ENCODE measurements at places on chromosomes 12 and 14.

GRCh38 chr12:116674643-116675183 is 63.2 kb downstream of the SPRING1 start:
- no peak for DNase-seq

- no peak for DNase-seq
Measured at GRCh38 chr12:14883686-14884085, 2.0 kb downstream of the MGP start.

DNA sequence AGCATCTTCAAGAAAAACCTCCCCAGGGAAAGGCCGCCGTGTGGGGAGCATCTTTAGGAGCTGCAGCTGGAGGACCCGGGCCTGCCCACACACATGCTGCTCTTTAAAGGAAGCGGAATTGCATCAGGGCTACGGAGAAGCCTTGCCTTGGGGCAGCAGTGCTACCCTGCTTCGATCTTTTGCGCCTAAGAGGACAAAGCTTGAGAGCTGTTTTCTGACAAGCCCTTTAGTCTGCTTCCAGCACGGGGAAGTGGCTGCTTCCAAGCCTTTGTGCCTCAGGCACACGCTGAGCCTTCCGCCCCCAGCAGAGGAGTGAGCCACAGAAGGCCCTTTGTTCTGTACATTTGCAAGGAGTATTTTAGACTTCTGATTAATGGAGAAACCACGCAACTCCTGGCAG is 31.5 kb downstream of the COA8 start:
- peak; percentile 32 for DNase-seq

- DNase-seq = no peak
Measured at GRCh38 chr12:51814311-51815088, 34.0 kb downstream of the FIGNL2 start.

DNA sequence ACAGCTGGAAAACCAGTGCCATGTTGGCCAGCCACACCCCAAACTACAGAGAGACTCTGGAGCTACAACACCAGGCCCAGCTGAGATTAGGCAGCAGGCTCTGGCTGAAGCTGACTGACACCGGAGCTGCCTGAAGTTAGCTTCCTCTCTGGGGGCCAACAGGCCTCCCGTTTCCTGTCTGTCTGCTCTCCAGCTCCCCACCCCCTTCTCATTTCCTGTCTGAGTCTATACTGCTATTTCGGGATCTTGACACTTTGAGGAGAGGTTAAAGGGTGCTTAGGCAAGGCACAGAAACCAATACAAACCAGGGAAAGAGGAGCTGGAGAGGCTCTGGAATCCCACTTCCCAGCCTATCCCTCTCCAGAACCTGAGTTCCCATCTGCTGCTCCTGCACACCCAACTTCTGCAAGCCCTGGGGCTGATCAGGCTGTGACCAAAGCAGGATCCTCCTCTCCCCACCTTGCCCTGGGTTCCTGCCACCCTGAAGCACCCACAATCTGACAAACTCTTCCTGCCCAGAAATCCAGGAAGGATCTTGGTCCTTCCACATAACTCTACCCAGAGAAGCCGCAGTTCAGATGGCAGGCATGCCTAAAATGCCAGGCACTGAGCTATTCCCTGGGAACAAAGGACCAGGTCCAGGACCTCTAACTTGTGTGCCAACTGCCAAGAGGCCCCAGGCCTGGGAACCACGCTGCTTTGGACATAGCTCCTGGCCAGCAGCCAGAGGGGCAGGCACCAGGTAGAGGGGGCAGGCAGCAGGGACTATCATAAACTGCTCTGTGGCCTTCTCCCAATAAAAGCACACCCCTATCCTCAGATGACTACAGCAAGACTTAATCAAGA is 39.9 kb downstream of the PRPF40B start:
- peak; percentile 3 for DNase-seq

- no peak for DNase-seq
Measured at GRCh38 chr12:122981036-122981471, 573 bp downstream of the ARL6IP4 start.

- DNase-seq = no peak
Measured at GRCh38 chr14:69630360-69630759, 19.0 kb downstream of the SUSD6 start.

DNA sequence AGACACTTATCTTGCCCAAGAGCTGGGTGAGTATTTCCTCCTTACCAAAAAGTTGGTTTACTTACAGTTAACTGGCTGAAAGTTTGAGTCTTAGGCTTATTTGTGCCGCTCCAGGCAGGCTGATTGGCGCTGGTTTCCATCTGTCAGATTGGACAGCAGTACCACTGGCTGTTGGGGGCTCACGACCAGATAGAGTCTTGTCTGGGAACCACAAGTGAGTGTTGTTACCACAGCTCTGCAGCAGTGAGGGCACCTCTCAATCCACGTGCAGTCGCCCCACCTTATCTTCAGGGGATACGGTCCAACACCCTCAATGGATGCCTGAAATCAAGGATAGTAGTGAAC is 58.9 kb downstream of the DDX51 start:
- no peak for DNase-seq

DNA sequence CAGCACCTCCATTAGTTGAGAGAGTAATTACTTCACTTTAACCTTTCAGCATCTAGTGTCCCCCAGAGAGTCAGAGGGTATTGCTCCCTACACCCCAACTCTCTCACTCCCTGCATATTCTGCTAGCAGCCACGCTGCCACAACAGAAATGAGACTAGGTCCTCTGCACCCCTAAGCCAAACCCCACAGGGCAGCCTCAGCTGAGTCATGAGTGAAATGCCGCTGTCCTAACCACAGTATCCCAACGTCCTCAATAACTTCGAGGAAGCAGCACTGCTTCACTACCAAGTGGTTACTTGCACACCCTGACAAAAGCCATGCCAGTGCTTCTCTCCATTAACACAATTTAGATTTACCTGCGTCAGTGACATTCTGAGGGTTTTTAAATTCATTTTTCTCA is 6.9 kb upstream of the LYZ start:
- DNase-seq = no peak

DNA sequence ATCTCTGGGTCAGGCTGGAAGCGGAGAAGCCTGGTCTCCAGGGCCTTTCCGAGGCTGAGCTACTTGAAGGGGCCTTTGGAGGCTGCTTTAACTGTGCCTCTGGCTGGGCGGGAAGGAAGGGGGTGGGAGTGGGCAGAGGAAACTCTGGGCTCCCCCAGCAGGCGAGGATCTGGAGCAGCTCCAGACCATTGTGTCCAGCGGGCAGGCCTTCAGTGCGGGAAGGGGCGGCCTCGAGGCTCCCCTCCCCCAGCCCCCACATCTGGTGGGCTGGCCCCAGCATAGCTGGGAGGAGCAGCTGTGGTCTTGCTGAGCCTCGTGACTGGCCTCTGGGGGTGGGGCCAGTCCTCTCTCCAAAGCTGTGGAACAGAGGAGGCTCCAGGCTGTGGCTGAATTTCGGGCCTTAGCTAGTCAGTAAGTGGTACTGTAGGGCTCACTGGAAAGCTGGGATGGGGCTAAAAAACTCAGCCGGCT is 3.4 kb downstream of the TAMALIN start:
- peak; percentile 16 for DNase-seq

DNA sequence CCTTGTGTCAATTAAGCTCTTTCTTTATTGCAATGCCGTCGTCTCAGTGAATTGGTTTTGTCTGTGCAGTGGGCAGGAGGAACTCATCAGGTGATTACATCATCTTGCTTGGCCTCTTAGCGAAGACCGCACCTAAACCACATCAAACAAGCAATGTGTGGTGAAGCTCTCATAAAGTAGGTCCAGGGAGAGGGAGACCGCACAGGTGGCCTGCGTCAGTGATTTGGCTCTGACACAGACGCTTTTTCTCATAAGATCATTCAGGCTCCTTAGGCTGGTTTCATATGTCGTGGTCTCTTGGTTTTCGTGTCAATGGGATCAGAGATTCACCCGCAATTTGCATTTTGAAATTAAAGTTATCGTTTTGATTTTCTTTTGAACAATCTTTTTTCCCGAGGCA is 6.7 kb upstream of the TESC start:
- no peak for DNase-seq

GRCh38 chr12:106903241-106903945 is 52.3 kb upstream of the TMEM263 start:
- peak; percentile 62 for DNase-seq

DNA sequence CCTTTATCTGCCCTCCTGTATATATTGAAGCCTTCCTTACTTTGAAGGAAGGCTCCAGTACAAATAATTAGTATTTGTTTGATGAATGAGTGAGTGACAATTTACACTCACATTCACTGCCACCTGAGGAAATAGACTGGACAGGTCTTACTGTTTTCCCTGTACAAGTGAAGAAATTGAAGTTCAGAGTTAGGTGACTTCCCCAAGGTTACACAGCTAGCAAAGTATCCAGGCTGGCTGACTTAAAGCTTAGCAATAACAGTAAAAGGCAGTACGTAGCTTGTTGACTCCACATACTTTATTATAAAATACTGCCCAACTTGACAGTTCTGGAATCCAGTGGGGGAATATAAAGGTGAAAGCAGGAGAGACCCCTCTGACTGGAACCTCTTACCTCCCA is 2.6 kb upstream of the KRT18 start:
- DNase-seq = no peak

DNA sequence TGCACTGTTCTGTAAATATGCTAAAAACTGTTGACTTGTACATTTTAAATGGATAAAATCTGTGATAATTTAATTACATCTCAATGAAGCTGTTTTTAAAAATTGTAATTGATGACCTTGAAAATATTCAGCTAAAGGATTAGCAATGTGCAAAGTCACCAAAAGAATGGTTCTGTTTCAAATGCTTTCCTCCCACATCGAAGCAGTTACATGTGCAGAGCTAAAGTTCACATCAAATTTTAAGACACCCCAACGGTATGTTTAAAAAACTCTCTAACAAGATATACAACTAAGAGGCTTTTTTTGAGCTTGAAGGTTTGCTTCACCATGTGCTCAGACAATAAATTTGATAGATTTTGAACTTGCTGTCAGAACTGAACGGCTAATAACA is 114.6 kb upstream of the KRAS start:
- no peak for DNase-seq

GRCh38 chr14:59540852-59541251 is 35.8 kb downstream of the CCDC175 start:
- no peak for DNase-seq

DNA sequence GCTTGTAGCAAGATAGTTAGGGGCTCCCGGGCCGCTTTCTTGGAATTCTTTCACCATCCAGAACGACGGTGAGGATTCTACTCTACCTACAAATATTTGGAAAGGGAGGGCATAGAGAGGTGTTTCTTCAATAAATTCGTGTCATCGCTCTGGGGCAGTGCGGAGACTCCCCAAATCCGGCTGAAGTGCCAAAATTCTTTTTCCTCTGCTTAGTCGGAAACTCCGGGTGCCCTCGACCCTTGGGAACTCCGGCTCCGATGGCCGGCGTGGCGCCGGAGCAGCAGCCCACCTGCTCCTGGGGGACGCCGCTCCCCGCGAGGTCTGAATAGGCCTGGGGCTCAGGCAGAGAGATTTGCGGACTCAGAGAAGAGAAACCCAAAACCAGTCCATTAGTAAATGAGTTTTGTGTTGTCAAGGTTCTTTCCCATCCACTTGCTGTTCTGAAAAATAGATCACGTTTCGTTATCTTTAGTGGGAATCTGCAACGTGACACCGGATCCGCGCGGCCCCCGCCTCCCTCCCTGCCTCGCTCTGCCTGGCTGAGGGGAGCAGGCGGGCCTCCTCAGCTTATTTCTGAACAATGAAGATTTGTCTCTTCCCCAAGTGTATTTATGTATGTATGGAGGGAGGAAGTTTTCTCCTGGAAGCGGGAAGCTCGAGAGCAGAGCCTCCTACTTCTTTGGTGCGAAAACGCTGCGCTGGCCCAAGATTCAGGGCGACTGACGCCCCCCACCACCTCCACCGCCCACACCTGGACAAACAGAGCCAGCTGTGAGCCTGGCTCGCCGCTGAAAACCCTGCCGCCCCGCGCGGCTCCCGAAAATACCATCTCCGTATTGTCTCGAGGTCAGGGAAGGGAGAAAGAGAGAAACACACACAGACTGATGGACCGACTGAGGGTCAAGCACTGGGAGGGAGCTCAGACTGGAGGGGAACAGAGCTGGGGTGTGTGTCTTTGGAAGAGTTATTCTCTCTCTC is 3.7 kb upstream of the SIX1 start:
- DNase-seq = peak; percentile 58

- DNase-seq = no peak
Measured at GRCh38 chr14:28830115-28830534, 63.5 kb downstream of the FOXG1 start.

- no peak for DNase-seq
Measured at GRCh38 chr12:30782316-30783173, 27.8 kb upstream of the CAPRIN2 start.

GRCh38 chr12:26851031-26851809 is 18.2 kb upstream of the ITPR2 start:
- DNase-seq = no peak

- no peak for DNase-seq
Measured at GRCh38 chr12:54407183-54407905, 11.7 kb downstream of the ITGA5 start.

- DNase-seq = peak; percentile 39
Measured at GRCh38 chr14:101808020-101808641, 46.6 kb downstream of the PPP2R5C start.

DNA sequence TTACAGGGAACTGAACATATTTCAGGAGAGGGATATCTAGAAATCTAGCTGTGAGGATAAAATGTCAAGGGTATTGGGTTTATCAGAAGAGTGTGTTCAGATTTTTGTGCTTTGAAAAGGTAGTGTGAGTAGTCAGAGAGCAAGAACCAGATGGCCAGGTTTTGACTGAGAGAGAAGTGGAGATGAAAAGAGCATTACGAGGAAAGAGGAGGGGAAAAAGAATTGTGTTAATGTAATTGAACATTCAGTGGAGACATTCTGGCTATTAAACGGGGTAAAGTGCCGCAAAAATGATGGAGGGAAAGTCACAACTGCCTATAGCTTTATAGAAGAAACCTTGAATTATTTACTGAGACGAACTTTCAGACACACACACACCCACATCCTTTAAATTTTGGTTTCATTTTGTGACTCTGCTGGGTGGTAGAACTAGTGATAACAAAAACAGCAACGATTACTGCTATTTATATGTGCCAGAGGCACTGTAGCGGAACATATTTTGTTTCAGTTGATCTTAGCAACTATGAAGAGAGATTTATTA is 213.6 kb downstream of the ERC1 start:
- DNase-seq = no peak

DNA sequence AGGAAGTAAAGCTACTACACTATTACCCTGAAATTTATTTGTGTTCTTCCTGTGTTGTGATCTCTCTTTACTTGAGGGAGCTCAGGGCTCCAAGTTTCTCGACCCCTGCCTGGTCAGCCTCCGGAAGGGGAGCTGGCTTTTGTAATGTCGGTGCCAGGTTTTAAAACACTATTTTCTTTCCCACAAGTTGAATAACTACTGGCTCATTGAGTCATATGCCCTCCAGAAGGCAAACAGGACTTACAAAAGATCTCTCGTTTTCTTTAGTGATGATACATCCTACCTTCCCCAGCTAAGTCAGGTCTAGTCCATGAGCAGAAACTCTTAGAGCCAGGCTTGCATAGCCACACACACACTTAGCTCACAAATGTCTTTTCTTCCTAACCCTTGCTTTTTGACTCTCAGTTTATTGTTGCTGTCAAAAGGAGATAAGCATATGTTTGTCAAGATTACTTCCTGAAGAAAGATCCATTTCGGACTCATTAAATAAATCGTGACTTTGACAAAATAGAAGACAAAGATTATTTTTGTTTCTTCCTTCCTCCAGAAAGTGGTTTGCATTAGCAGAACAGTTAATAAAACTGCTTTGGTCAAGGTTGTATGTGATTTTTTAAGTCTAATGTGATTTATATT is 209.8 kb upstream of the FLRT2 start:
- DNase-seq = no peak

Measured in SHP77 treated with DMSO at 0.1 percent for 48 hours (cell line).